ENCODE measurements at places on chromosomes 4 and X. TPM values are rescaled to one million over a fixed set of nuclear protein-coding genes. Genes with fewer than 3 reads are reported as not detected.

DNA sequence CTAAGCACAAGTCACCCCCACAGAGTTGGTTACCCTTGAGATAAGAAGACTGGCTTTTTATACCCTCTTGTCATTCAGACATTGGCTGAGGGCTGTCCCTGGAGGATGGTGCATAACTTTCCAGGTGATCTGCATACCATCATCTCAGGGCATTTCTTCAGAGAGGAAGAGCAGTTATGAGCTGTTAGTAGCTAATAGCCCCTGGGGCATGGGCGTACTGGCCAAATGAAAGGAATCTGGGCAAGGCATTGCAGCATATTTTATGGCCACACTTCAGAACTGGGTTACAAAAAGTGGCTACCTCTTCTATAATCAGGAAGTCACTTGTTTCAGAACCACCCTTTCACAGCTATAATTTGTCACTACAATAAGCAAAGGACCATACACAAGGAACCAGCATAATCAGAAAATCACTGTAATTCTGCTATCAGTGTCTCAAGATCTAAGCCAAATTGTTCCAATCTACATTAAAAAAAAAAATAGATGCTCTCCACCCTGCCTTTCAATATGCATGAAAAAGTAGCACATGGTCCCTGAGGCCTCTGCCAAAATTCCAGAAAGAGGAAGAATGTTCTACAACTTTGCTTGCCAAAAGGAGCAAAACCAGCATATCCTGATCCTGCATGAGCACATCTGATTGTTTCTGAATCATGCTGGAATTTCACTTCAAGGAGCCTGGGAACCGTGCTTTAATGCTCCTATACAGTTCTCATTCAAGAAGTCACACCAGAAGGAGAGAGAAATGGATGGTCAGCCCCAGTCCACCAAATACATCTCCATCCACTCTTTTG is 92.0 kb downstream of the TMEM144 start:
- DNase-seq: no peak

GRCh38 chr4:16079046-16079445 is 4.8 kb downstream of the PROM1 start:
- DNase-seq: no peak

DNA sequence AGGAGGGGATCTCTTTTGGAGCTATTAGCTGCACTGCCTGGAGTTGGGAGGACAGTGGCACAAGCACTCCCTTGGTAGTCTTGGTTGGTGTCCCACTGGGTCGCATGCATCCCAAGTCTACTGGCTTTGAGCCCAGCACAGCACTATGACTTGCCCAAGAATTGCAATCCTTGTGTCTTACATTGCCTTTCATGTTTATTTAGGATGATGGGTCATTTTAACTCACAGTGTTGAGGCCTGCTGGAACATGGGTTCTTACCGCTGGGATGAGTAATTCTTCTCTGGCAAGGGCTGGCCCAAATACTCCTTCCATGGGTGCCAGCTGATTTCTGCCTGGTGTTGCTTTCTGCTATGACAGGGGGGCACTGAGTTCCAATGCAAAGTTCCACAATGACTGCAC is 185.5 kb downstream of the TEX13C start:
- DNase-seq: peak; percentile 39

- peak; percentile 6 for DNase-seq
Observed at GRCh38 chrX:84339507-84340364, 151.7 kb upstream of the RPS6KA6 start.

DNA sequence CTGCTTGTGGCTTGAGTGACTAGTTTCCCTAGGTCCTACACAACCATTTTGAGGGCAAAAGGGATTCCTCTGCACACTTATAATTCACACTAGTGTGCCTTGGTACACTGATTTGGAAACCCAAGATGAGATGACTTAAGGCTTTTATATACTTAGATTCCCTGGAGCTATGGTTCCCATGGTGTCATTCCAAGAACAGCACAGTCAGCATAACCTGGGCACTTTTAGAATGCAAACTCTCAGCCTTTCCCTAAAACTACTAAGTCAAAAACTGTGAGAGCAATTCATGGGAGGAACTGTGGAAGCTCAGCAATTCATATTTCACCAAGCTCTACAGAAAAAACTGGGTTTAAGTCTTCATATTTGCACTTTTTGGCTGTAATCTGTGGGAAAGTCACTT is 38.0 kb upstream of the ZC4H2 start:
- no peak for DNase-seq

DNA sequence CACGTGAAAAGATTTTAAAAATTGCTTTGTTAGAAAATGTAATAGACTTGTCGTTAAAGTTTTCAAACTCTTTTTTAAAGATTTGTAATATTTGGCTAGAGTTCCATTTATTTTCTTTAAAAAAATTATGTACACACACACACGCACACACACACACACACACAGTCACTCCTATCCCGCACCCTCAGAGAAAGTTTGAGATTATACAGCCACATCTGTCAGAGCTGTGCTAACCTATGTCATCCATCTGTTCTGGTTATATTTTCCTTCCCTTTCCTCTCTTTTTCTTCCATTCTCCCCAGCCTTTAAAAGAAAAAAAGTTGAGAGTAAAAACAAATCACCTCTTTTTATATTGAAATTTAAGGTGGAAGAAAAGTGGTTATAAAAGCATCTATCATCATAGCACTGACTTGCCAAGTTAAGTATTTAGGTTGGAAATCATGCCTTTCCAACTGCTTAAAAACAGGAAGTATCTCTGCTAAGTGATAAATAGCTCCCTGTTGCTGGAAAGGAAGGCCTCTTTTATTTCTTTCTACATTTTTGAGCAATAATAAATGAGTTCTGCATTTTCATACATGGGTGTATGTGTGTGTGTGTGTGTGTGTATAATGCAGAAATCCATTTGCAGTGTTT is 163.3 kb upstream of the SPRY1 start:
- DNase-seq: no peak

- DNase-seq: no peak
Observed at GRCh38 chr4:140331245-140331644, 42.2 kb upstream of the SCOC start.

DNA sequence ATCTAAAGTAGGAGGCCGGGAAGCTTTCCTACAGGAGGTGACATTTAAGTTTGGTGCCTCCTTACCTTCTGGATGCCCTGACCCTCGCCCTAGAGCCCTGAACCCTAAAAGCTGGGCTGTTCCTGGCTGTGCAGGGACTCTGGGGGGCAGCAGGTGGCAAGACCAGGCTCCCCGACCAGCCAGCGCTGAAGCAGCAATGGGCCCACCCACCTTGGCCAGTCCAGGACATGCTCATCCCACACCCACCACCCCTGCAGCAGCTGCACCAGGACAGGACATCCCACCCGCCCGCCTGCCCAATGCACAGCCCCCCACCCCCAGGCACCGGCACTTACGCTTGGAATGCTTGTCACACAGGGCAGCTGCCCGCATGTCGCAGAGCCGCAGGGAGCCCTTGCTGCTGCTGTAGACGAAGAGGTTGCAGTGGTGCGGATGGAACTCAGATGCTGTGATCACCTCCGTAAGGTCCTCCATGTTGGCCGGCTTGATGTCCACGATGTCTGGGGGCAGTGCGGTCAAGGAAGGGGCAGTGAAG is 77.9 kb downstream of the WFS1 start:
- DNase-seq: no peak

DNA sequence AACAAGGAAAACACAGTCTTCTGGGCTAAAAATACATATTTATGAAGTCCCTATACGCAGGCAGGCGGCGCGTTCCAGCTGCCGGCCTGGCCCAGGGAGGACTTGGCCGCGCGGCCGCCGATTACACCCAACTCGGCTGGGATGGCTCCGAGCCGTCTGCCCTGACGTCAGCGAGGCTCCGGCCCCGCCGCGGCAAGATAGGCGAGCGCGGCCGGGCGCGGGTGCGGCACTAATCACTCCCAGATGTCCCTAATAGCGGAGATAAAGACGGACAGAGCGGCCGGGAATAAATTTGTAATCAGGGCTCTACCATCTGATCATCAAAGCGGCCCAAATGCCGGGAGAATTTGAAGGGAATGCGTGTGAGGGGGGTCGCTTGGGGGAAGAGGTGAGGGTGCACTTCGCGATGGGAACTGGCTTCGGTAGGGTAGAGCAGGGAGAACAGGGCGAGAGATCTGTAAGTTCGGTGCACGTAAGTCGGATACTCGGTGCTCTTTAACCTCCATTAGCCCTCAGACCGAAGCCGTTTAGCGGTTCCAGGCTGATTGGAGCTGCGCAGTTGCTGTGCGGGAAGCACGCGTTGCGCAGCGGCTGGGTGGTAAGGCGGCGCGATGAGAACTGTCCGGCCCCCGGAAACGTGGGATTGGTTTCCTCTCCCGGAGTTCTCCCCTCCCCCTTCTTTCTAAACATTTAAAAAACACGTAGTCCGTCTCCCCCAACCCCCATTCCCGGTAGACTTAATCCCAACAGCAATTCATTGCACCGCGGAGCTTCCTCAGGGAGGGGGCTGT is 7.7 kb downstream of the HAND2 start:
- DNase-seq: no peak

DNA sequence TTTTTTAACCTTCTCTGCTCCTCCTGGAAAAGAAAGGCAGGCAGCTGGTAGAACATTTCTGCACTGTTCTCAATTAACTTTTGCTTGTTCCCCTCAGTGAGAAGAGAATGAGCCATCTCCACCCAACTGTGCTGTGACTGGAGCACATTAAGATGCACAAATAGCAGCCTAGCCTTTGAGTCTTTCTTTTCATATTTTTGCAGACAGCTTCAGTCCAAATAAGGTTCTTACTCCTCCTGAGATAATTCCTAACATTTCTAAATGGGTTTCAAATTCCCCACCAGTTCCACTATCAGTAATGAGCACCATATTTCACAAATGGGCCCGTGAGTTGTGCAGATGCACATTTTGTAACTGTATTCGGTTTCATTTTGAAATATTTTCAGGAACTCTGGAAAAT is 118.6 kb downstream of the SPCS3 start:
- no peak for DNase-seq

DNA sequence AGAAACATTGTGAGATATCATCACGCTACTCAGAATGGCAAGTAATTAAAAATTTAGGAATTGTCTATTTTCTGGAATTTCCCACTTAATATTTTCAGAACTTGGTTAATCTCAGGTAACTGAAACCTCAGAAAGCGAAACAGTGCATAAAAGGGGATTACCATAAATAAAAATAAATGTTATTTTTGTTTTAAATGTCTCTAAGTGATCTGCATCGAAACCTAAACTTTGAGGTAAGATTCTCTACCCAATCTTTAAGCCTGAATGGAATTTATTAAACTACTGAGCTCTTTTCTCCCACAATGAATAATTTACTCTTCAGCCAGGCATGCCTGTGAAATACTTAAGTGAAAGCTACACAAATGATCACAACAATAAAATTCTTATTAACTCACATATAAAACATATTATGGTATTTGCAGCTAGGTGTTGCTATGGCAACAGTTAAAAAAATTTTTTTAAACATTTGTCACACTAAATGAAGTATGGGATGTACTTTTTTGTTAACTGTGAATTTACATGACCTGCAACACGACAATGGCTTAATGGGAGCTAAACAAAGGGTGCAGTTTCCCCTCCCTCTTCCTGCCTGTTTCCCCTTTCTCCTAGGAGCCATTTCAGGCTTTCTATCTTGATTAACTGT is 220.2 kb upstream of the PRPS2 start:
- no peak for DNase-seq

DNA sequence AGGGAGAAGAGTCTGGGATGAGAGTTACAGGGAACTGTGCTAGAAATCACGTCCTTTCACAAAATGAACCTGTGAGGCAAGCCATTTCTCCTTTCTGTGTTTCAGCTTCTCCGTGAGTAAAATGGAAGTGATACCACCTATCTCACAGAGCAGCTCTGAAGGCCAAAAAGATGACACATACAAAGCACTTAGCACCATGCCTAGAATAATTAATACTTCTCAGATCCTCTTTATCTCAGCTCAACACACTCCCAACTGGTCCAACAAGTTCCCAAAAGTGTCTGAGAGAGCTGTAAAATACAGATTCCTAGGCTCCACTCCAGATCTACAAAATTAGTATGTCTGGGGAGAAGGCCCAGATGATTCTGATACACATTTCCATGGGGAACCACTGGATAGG is 38.3 kb downstream of the LHFPL1 start:
- DNase-seq: no peak

GRCh38 chr4:76160355-76160754 is 12.2 kb upstream of the NUP54 start:
- no peak for DNase-seq

DNA sequence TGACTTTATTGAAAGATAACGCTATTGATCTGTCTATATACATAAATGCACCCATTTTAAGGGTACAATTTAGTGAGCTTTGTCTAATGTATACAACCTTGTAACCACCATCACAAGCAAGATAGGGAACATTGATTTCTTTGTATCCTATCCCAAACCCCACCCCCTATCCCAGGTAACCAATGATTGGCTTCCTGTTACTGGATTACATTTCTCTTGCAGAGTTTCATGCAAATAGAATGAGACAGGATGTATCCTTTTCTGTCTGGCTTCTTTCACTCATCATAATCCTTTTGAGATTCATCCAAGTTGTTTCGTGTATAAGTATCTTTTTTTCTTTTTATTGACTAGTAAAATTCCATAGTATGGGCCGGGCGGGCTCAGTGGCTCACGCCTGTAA is 1.6 kb upstream of the GRIPAP1 start:
- DNase-seq: no peak

Gene PRKG2
- 0.05 TPM for total RNA-seq

Gene PNMA6A
- not detected for total RNA-seq

Gene FAM53A
- 0.06 TPM for total RNA-seq

Gene CYBB
- 0.13 TPM for total RNA-seq

Gene EGF
- 2.0 TPM for total RNA-seq
